ENCODE measurements at places on chromosomes 6 and 20.

- DNase-seq: no peak
These were observed 16.7 kb upstream of the PRDM1 start for GRCh38 chr6:106069478-106069877.

DNA sequence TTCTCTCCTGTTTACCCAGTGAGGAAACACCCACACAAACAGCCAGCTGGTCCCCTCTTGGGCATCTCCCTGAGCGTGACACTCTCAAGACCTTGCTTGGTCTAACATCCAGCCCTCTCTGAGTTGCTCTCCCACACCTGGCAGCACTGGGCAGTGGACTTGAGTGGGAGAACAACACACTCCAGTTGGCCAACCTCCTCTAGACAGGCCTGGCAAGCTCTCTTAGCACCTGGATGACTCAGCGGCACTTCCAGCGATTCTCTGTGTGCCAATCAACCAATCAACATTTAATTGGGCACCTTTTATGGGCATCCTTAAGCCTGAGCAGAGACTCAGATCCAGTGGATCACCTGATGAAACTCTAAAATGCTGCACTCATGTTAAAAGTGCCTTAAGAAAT, 76.6 kb upstream of the QKI start:
- no peak for DNase-seq

DNA sequence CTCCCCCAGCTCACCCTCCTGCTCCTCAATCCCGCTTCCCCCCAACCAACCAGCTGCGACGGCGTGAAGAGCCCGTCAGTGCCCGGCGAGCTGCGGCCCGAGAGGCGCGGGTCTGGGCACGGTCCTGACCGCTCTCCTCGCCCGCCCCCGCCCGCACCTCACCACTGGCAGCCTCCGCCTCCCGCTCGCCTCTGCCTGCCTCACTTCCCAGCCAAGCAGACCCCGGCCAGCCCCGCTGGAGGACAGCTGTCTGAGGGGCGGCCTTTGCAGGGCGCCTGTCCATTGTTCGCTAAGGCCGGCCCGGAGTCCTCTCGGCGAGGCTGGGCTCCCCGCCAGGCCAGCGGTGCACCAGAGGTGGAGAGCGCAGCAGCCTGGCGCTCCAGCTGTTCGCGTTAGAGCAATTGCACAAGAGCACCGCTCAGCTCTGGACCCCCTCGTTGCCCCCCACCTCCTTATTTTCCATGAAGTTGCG, 1.3 kb downstream of the SOBP start:
- no peak for DNase-seq

- no peak for DNase-seq
These were observed 109.5 kb upstream of the HSF2 start for GRCh38 chr6:122289762-122290539.

GRCh38 chr20:57667924-57668782, 41.7 kb downstream of the PMEPA1 start:
- no peak for DNase-seq

GRCh38 chr20:21562656-21563055, 48.8 kb upstream of the NKX2-2 start:
- DNase-seq: no peak

GRCh38 chr20:40205971-40206370, 483.1 kb downstream of the MAFB start:
- DNase-seq: no peak

DNA sequence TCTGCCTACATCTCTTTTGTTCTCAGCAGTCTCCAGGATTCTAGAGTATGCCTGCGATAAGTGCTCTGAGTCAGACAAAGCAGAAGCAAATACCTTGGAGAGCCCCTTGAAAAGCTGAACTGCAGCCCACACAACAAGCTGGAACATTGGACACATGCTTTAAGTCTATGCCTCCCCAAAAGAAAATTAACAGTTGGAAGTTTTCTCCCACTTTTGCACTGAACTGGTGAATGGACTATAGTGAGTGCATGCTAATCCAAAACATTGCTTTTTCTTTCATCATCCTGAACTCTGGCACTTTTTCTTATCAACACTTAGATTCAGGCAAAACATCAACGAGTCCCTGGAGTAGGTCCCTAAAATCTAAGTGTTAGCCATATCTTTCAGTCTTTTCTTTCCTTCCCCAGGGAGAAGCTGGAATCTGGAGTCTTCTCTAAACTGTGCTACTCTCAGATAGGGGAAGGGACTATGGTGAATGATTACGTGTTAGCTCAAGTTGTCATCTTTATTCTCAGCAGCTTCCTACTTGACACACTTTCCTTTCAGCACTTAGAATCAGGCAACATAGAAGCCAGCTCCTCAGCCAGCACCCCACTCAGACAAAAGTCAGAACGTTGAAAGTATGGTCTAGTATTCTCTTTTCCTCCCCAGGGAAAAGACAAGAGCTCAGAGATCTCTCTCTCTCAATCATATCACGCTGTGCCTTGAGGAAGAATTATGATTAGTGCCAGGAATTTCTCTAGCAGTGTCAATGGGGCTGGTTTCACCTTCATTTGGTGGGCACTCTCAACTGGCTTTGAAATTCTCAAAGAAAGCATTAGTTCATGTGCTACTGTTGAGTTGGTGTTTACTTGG, 811.0 kb upstream of the GJE1 start:
- DNase-seq: no peak

- no peak for DNase-seq
These were observed 16.8 kb downstream of the TMEM244 start for GRCh38 chr6:129844118-129844891.

DNA sequence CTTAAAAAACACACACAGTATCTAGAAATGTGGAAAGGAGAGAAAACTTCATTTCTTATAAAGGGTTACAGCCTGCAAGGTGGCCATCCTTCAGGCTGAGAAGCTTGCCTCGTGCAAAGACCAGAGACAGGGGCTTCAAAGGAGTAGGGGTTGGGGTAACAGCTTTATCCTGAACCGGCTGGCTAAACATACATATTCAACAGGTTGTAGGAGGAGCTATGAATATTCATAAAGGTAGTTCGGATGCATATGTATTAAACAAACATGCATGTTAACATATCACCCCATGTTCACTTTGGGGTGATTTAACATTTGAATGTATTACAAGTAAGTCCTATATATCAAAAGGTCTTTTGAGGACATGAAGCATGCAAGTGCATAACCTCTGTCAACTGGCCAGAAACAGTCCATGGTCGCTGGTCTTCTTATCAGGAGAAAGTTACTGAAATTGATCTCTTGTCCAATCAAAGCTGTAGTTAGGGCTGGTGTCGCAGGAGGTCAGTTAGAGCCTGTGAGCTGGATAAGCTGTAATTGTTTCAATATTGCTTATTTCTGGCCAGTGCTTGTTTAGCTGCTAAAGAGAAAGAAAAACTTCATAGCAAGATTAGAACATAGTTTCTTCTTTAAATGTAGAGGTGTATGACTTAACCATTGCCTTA, 2.3 kb upstream of the STMND1 start:
- DNase-seq: no peak

- DNase-seq: no peak
These were observed 22.3 kb upstream of the KCNK16 start for GRCh38 chr6:39344821-39345280.

- DNase-seq: peak; percentile 44
These were observed 67.3 kb downstream of the PREX1 start for GRCh38 chr20:48760403-48760983.

GRCh38 chr20:52904837-52905236, 67.3 kb upstream of the TSHZ2 start:
- DNase-seq: no peak

GRCh38 chr6:121627761-121628160, 192.3 kb downstream of the GJA1 start:
- DNase-seq: no peak

DNA sequence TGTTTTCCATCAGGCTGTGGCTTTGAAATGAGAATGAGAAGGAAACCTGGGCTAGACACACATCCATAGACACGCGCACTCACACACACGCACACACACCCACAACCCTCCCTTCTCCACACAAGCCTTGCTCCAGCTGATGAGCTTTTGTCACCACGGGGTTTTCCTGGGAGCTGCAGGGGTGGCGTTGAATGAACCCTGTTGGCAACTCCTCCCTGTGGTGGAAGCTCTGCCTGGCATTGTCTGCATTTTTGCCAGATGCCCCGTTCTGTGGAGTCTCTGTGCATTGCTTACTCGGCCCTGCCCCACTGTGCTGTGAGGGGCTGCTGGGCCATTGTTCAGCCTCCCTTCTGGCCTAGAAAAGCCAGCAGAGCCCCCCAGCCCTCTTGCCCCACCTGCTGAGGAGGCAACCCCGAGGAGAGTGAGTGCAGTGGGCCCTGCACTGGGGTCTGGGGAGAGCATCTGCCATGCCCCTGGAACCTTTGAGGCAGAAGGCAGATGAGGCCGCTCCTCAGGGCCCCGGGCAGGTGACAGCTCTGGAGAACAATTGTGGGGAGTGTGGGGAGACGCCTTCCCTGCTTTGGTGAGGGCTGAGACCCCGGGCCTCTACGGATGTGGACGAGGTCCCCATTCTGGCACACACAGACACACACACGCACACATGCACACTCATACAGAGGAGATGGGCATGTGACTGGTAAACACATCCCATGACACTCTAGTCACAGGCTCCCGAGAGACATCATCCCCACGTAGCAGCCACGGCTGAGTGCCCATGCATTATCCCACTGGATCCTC, 9.9 kb downstream of the ADIG start:
- no peak for DNase-seq

DNA sequence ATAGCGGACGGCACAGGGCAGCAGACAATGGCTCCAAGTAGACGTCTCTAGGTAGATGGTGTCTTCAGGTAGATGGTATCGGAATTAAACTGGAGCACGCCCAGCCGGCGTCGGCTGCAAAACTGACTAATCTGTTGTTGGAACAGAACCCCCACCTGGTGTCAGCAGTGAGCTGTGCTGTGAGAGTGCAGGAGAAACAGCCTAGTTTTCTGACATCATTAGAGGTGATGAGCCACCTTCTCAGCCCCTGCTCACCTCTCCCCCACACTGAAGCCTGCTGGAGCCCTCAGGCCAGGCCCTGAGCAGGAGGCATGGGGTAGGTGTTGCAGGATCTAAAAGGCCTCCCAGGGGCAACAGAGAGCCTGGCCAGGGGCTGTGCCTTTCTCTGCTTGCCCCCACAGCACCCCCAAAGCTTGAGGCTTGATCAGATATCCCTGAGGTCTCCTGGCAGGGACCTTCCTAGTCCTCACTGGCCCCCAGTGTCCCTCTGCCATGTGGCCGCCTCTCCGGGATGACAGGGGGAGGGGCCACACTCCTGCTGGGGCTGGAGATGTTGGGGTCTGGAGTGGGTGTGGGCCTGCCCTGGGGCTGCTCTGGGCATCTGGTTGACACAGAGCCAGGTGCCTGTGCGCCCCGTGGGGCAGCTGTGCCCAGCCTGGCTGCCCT, 6.9 kb upstream of the HELZ2 start:
- DNase-seq: peak; percentile 48

- no peak for DNase-seq
These were observed 440.4 kb downstream of the BTBD3 start for GRCh38 chr20:12358006-12358654.

GRCh38 chr6:47135772-47136171, 93.6 kb upstream of the ADGRF1 start:
- DNase-seq: no peak

DNA sequence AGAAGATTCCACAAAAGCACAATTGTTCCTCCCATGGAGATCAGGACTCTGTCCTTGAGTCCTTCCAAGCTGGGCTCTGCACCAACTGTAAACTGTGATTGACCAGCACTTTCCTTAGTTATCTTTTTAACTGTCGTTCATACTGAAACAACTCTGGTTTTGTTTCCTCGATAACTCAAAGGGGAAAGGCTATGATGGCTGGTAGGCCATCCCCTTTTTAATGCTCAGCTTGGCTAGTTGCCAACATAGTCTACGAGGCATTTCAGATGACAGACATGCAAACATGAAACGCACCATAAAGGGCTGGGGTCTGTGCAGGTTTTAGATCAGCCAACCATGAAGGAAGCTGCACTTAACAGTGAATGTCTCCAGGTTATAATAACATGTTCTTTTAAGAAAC, 497.1 kb upstream of the ARID1B start:
- DNase-seq: no peak

DNA sequence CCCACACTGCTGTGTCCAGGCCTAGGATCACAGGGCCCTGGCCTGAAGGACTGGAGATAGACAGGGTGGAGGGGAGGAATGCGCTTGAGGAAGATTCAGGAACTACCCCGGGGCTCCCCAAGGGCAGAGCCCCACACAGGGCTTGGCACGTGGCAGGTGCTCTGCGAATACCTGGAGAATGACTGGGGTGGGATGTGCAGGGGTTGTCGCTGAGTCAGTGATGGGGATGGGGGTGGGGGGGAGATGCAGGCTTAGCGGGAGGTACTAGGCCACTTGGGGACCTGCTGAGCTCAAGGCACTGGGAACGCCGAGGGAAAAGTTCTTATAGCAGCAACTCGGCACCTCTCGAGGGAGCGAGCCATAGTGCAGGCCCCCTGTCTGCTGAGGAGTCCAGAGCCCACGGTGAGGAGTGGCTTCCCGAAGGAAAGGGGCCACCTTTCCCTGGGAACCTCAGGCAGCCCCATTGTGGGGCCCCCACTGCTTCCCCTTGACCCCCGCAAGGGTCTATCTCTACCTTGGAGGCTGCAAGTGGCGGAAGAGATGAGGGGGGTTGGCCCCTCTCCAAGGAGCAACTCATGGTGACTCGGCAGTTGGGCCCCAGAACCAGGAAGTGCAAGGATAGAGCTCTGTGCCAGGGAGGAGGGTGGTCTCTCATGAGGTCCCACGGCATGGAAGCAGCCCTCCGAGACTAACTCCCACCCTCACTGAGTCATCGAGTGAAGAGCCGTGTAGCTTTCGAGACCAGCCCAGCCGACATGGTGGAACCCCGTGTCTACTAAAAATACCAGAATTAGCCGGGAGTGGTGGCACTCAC, 33.1 kb downstream of the SRC start:
- DNase-seq: no peak

DNA sequence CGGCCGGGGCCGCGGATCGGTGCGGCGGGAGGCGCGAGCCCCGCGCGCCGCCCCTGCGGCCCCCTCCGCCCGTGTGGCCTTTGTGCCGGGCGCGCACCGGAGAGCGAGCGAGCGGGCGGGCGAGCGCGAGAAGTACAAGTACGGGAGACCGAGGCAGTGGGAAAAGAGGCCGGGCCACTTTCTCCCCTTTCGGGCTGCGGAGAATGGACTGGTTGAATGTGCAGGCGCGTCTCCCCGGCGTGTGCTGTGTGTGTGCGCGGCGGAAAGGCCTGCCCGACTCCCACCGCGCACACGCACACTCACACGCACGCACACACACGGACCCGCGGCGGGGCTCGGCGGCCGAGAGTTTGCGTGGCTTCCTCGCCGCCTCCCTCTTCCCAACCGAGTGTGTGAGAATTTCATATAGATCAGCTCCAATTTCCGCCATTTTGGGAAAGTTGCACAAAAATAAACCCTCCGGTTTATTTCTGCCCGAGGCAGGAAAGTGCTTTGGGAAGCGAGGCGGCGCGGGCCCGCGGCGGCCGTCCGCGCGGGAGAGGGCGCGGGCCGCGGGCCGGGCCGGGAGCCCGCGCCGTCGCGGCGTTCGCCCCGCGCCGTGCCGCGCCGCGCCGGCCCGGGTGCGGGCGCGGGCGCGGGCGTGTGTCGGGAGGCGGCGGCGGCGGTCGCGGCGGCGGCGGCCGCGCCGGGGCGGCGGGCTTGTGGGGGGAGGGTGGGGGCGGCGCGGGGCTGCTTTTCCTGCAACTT, 1.1 kb downstream of the L3MBTL3 start:
- DNase-seq: no peak
